ENCODE measurements at places on chromosomes 2 and 18.

- no peak for DNase-seq
Measured at GRCh38 chr2:224287531-224287930, 114.4 kb downstream of the FAM124B start.

DNA sequence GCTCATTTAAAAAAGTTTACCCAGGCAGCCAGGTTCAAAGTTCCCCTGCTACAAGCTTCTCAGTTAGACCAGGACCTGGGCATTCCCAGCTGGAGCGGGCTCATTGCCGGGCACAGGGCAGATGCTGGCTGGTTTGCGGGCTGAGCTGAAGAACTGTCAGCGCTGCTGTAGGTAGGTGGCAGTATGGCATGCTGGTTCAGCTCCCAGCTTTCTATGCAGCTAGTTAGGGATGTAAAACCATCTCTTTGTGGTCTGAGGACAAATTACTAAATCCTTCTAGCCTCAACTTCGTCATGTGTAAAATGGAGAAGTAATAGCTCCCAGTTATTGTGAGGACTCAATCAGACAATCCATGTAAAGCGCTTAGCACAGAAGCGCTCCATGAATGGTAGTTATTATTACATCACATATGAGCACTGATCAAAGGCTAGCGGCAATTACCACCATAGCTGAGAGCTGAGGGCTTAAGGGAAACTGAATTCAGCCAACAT, 2.4 kb upstream of the LDLRAD4 start:
- no peak for DNase-seq

DNA sequence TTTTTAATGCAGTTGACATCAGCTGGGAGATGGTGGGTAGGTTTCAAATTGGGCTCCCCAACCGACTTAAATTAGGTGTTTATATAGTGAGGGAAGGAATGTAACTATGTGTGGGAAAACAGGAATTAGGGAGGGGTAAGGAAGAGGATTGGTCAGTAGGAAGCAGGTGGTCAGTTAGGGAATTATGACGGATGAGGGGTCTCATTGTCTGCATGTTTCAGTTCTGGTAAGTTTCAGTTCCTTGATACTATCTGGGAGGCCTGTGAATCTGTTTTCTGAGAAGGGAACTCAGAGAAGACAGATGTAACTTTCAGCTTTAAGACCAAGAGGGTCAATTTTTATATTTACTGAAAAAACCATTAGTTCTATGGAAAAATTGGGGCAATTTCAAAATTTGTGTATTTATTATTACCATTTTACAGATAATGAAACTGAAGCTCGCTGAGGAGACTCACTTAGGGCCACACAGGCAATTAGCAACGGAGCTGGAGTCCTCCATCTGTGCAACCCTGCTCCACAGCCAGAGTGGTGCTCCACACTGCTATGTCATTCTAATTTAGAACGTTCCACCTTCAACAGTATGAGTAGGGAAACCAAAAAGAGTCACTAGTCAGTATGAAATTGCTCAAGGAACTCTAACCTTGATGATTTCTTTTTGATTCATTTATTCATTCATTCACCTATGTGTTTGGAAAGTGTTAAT, 36.0 kb upstream of the CCDC195 start:
- DNase-seq = no peak

GRCh38 chr18:2651981-2652380, 3.5 kb upstream of the SMCHD1 start:
- DNase-seq = no peak

DNA sequence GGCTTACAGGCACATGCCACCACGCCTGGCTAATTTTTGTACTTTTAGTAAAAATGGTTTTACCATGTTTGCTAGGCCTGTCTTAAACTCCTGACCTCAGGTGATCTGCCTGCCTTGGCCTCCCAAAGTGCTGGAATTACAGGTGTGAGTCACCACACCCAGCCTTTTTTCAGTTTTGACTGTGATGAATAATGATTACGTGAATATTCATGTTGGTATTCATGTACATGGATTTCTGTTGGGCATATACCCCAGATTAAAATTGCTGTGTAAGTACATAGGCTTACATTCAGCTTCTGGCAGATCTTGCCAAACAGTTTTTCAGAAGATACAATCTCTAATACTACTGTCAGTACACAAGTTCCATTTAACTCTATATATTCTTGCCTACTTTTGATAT, 20.9 kb downstream of the SLC39A10 start:
- no peak for DNase-seq

DNA sequence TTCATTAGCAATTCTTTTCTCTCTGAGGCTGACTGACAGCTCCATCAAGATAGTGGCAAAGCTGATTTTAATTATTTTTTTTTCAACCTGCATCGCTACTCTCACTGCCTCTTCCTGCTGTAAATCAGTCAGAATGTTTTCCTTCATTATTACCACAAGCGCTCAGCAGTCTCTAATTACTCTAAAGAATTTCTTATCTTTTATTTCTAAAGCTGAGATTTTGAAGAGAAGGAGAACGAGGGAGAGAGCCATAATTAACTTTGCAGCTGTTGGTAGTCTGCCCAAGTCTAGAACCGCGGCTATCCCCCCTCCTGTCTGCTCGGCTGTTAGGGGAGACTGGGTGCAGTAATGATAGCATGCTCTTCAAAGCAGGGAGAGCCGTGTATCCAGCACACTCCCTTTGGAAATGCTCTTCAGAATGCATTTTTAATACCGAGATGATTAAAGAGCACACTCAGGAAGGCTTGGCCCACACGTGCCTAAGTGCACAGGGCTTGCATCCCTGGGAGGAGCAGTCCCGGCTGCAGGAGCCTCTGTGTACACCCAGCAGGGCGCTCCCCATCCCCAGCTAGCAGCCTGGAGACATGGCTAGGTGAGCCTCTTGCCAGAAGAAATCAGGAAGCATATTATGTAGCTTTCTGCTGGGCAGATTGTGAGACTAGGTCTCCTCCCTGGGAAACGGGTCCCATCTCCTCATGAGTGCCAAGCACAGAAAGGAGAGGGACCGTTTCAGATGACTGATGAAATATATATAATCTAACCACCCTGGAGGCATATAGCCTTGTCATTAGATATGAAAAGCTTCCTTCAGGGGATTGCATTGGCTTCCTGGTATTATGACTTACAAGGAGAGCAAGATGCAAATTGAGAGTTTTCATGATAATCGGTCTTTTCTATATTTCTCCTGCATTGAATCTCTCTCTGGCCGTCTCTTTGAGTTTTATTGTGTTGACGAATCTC, 555.2 kb downstream of the CMPK2 start:
- no peak for DNase-seq

- no peak for DNase-seq
Measured at GRCh38 chr2:129011466-129012061, 692.9 kb upstream of the HS6ST1 start.

GRCh38 chr2:105779394-105779793, 34.7 kb downstream of the NCK2 start:
- no peak for DNase-seq

DNA sequence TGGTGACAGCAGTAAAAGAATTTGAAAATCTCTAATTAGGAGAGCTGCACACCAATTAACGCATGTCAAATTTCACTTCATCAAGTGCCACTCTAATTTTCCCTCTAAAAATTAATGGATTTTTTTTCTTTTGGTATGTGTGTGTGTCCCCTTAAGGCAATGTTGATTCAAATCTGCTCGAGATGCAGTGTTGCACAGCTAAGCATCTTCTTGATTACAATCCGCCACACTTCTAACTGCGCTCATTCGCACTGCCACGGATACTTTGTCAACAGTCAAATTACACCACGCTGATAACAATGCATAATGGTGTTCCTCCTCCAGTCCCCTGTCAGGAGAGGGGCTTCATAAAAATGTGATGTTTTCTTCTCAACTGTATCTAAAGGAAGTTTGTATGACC, 261.4 kb downstream of the MEIS1 start:
- no peak for DNase-seq

DNA sequence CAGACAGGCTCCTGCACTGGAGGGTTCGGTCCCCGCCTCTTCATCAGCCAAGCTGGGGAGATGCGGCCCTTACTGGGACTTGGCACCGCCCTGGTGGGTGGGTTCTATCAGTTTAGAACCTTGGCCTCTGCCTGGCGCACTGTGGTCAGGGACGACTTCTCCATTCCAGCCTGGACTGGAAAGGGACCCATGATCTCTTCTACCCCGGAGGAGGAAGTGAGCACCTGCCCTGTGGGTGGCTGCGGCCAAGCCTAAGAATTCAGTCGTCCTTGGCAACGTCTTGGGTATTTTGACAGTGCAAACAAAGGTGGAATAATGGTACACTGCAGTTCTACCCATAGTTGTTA, 106.9 kb upstream of the CD302 start:
- no peak for DNase-seq

DNA sequence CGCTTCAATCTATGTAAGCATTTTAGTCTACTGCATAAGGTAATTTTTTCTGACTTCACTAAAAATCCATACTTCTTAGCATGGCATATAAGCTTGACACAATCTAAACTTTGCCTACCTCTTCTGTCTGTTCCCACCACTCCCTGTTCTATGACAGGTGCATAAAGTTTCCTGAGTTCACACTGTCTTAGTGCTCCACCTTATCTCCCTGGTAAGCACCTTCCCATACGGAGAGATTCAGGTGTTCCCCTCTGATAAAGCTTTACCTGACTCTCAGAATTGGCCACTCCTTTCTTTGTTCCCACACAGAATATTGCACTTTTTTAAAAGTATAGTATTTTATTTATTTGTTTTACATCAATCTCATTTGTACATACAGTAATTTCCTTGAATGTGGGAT, 16.8 kb upstream of the ITGA4 start:
- no peak for DNase-seq

- no peak for DNase-seq
Measured at GRCh38 chr18:31070206-31070605, 27.7 kb upstream of the DSC3 start.

DNA sequence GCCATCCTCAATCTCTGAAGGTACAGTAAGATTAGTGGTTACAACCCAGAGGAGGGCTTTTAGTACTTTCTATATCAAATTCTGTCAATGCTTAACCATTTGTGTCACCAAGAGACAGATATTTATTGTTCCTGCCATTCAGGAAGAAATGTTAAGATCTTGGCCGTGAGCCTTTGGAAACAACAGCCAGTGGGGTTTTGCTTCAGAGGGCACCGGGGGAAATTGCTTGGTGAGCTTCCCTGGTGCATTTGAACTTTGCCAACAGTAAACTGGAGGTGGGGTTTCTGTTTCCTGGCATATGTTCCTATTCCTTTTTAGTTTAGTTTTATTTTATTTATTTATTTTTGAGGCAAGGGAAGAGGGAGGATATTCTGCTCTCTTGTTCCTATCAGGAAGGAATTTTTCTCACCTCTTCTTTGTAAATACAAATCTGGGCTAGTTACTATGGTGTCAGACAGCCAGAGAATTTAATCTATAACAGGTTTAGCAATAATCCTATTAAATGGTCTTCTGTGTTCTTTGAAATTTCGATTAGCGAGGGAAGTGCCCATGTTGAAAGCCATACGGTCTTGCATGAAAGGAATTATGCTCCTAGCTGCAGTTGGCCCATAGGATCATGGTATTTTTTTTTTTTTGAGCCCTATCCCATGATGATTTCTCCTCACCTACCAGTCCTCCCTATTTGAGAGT, 95.7 kb downstream of the MAIP1 start:
- DNase-seq = no peak

GRCh38 chr2:122643725-122644329, 888.4 kb downstream of the TSN start:
- DNase-seq = no peak

- no peak for DNase-seq
Measured at GRCh38 chr2:241230435-241230834, 42.0 kb downstream of the ANO7 start.

DNA sequence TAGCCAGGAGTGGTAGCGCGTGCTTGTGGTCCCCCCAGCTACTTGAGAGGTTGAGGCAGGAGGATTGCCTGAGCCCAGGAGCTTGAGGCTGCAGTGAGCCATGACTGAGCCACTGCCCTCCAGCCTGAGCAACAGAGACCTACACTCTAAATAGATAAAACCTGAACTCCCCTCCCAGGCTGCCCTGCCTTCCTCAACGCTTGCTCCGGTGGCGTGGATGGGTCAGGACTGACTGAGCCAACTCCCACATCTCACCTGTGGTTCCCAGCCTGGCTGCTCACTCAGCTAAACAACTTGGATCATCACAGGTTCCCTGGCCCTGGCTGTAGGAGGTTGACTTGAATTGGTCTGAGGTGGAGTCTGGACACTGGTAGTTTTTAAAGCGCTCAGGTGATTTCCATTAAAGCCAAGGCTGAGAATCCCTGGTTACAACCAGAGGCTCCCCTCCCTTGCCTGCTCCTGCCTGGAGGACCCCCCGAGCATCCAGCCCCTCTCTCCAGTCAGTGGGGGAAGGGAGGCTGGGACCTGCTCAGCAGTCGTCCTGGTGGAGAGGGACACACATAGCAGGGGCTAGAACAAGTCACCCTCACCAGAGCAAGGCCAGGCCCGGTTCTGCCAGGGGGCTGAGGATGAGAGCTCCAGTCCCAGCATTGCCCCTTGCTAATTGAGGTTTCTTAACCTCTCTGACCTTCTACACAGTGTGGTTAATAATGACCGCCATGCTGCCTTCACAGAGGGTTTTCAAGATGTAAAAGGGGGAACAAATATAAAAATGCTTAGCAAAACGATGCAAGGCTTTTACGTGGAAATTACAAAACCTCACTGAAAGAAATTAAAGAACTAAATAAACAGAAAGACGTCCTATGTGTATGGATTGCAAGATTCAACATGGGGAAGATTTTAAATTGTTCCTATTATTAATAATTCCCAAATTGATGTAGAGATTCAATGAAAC, 46.9 kb upstream of the TAF1B start:
- no peak for DNase-seq

GRCh38 chr2:14816069-14817060, 183.8 kb downstream of the LRATD1 start:
- no peak for DNase-seq

DNA sequence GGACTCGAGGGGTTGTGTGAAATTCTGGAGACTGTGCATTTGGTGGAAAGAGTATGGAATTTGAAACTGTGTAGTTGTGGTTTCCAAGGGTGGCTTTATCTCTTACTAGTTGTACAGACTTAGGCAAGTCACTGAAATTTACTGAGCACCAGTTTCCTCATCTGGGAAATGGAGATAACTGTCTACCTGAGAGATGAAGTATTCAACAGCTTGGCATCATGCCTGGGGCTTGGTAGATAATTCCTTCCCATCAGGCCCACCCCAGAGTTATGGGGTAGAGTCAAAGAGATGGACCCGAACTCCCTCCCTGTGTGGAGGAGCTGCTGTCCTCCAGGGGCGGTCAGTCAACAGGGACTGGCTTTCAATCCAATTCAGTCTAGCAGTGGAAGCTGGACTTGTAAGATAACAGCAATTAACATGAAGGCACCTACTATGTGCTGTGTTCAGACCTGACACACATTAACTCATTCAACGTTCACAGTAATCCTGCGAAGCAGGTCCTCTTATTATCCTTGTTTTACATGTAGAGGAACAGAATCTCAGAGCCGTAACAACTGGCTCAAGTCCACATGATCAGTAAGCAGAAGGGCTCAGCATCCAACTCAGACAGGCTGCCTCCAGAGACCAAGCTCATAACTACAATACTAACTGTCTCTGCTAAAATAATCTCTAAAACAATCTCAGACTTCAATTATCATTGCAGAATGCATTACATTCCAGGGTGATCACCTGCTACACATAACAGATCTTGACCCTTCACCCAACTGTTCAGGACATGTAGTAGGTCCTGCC, 432.1 kb downstream of the LPIN1 start:
- no peak for DNase-seq

- no peak for DNase-seq
Measured at GRCh38 chr2:70104231-70105111, 17.2 kb downstream of the PCBP1 start.

- no peak for DNase-seq
Measured at GRCh38 chr2:225740086-225740485, 340.6 kb downstream of the NYAP2 start.

- DNase-seq = no peak
Measured at GRCh38 chr2:64493788-64494187, 30.3 kb upstream of the AFTPH start.

- no peak for DNase-seq
Measured at GRCh38 chr2:23782646-23783045, 144.3 kb downstream of the ATAD2B start.
